ENCODE measurements at places on chromosomes 1 and 21.

DNA sequence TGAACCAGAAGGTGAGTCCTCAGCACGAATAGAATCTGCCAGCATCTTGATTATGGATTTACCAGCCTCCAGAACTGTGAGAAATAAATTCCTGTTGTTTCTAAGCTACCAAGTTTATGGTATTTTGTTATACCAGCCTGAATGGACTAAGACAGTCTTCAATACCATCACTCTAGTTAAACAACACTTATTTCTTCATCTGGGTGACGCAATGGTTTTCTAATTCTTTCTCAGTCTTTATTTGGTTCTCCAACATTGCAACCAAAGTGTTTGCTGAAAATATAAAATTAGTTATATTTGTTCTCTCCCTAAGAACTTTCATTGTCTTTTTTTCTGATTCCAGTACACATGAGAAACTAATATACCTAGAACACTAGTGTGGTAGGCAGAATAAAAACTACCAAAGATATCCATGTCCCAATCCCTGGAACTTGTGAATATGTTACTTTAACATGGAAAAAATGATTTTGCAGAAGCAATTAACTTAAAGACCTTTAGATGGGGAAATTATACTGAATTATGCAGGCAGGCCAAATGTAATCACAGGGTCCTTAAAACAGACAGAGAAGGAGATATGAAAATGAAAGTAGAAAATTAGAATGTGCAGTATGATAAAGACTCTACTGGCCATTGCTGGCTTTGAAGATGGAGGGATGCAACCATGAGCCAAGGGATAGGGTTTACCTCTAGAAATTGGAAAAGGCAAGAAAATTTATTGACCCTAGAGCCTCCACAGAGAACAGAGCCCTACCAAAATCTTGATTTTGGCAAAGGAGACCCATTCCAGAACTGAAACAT, 1115.1 kb downstream of the PLA2G4A start:
- no peaks in the 10 kb centered on the region for H3K36me3 ChIP-seq
- no peak overlapping the region for H3K4me3 ChIP-seq
- no peak for DNase-seq

DNA sequence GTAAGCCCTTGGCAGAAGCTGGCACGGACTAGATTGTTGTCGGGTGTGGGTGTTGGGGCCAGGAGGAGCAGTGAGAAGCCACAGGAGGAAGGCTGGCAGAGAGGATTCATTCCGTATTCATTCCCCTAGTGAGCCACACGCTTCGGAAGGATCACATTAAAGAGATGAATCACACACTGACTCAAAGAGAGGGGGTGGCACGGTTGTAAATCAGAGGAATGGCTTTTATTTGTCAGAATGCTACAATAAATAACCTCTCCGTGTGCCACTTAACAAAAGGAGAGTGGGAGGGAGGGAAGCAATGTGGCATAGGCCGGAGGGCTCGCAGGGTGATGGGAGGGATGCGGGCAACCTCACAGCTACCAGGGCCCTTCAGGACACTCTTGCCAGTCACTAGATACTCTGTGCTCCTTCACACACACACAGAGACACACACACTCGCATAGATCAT, 135.5 kb downstream of the HIVEP3 start:
- no peaks in the 10 kb centered on the region for H3K36me3 ChIP-seq
- H3K27ac ChIP-seq, result no peak overlapping the region
- no peak overlapping the region for H3K4me3 ChIP-seq

DNA sequence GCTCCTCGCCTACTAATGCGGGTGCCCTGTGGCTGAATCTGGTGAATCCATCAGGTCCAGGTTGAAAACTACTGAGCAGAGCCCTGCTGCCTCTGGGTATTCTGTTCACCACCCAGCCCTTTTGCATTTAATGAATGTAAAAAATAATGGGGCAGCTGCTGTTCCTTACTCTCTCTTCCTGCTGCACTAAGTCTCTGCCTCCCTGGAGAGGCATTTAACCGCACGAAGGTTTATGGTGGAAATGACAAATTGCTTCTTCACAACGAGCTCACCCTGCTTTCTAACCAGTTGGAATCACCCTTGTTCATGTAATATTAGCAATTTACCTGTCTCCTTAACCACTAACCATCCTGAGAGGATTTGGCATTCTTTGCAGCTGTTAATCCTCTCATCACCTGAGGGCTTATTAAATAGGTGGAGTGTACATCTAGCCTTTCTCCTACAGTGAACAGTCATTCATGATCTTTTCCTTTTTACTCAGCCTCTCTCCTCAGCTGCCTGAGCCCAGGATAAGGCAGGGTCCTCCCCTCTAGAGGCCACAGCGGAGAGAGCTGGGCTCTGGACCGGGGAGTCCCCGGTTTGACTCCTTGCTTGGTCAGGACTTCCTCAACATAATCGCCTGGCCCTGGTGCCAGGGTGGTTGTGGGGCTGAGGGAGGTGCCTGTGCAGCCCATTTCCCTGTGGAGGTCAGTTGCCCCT, 97.6 kb downstream of the NOS1AP start:
- H3K36me3 ChIP-seq, result no peaks in the 10 kb centered on the region
- peaks cover 13% of the 10 kb centered on the region for H3K4me1 ChIP-seq
- H3K27ac ChIP-seq, result no peak overlapping the region
- H3K4me3 ChIP-seq, result no peak overlapping the region
- no peak for DNase-seq
- H3K27me3 ChIP-seq, result no peaks in the 10 kb centered on the region

DNA sequence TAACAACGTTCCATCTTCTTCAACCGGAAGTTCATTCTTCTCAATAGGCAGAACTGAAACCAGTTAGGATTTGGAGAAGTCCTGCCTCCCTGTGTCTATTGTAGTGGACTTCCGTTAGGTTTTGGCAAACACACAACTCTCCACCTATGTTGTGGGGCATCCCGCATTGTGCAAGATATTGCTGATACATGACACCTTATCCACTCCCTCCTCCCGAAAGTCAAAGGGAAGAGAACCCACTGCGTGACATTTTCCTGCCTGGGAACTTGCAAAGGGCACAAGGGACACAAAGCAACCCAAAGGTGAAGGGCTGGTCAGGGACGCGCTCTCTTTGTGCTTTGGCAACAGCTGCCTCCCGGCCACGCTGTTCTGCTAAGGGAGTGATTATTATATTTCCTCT, 164.8 kb downstream of the TPR start:
- H3K27me3 ChIP-seq, result no peaks in the 10 kb centered on the region
- no peak for DNase-seq
- no peak overlapping the region for H3K4me3 ChIP-seq
- H3K36me3 ChIP-seq, result no peaks in the 10 kb centered on the region
- H3K4me1 ChIP-seq, result no peaks in the 10 kb centered on the region

DNA sequence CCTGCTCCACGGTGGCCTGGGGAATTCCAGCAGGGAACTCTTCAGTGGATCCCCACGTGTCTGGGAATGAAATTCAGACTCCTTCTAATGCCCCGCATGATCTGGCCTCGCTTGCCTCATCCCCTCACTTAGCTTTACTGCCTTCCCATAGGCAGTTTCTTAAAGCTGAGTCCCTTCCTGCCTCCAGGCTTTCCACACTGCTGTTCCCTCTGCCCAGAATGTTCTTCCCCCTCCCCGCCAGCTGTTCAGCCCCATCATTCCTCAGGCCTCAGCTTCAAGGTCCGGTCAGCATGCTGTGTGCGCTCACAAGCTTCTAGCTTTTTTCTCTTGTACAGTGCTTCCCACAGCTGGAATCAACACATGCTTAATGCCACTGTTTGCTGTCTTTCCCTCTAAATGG, 54.9 kb upstream of the WASF2 start:
- peaks cover 3% of the 10 kb centered on the region for H3K4me1 ChIP-seq
- H3K36me3 ChIP-seq, result peaks cover 9% of the 10 kb centered on the region
- DNase-seq, result no peak
- no peak overlapping the region for H3K4me3 ChIP-seq
- no peaks in the 10 kb centered on the region for H3K27me3 ChIP-seq

DNA sequence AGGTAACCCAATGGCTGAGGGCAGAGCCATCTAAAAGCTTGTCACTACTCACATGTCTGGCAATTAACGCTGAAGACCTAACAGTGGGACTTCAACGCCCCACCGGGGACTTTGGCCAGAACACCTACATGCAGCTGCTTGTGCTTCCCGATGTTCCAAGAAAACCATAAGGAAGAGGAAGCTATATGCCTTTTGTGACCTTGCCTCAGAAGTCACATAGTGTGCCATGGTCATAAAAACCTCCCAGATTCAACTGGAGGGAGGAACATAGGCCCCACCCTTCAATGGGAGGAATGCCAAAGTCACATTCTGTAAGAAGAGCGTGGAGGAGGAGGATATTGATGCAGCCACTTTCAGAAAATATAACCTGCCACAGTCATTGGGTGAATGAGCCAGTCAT, 147.8 kb upstream of the MAGI3 start:
- H3K4me3 ChIP-seq, result no peak overlapping the region
- H3K27me3 ChIP-seq, result no peaks in the 10 kb centered on the region
- no peak overlapping the region for H3K27ac ChIP-seq
- no peaks in the 10 kb centered on the region for H3K36me3 ChIP-seq
- DNase-seq, result no peak

- DNase-seq, result no peak
- H3K27ac ChIP-seq, result no peak overlapping the region
- H3K4me3 ChIP-seq, result no peak overlapping the region
- no peaks in the 10 kb centered on the region for H3K27me3 ChIP-seq
Measured at GRCh38 chr21:28444557-28444956, 548.1 kb downstream of the LTN1 start.

- no peaks in the 10 kb centered on the region for H3K27me3 ChIP-seq
- no peak overlapping the region for H3K27ac ChIP-seq
- no peaks in the 10 kb centered on the region for H3K36me3 ChIP-seq
- no peaks in the 10 kb centered on the region for H3K4me1 ChIP-seq
Measured at GRCh38 chr1:30377230-30378002, 346.0 kb downstream of the MATN1 start.

GRCh38 chr1:27299385-27300271, 22.3 kb upstream of the TMEM222 start:
- no peak overlapping the region for H3K4me3 ChIP-seq
- peak overlapping the region; percentile 21 for H3K27ac ChIP-seq
- no peaks in the 10 kb centered on the region for H3K27me3 ChIP-seq
- H3K36me3 ChIP-seq, result peaks cover 8% of the 10 kb centered on the region
- DNase-seq, result no peak

DNA sequence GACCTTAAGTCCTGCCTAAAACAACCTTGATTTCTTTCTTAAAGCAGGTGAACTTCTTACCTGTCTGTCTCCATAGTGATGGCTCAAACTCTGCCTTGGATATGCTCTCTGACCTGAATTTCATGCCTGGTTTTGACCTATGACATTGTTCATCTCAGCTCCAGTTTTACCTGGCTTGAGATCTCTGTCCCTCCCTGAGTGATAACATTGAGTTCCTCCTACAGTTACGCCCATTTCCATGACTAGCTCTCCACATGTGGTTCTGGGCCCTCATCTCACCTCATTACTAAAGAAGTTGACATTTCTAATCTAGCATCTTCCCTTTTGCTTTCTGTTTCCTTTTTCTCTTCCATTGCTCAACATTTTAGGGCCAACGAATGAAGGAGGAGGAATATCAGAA, 233.1 kb downstream of the HHIPL2 start:
- H3K4me3 ChIP-seq, result no peak overlapping the region
- H3K27me3 ChIP-seq, result no peaks in the 10 kb centered on the region
- no peak for DNase-seq
- no peak overlapping the region for H3K27ac ChIP-seq
- H3K4me1 ChIP-seq, result no peaks in the 10 kb centered on the region
- no peaks in the 10 kb centered on the region for H3K36me3 ChIP-seq

GRCh38 chr1:201724039-201724765, 104.8 kb upstream of the IPO9 start:
- H3K36me3 ChIP-seq, result no peaks in the 10 kb centered on the region
- no peaks in the 10 kb centered on the region for H3K4me1 ChIP-seq
- no peak overlapping the region for H3K27ac ChIP-seq
- no peak for DNase-seq
- H3K4me3 ChIP-seq, result no peak overlapping the region

DNA sequence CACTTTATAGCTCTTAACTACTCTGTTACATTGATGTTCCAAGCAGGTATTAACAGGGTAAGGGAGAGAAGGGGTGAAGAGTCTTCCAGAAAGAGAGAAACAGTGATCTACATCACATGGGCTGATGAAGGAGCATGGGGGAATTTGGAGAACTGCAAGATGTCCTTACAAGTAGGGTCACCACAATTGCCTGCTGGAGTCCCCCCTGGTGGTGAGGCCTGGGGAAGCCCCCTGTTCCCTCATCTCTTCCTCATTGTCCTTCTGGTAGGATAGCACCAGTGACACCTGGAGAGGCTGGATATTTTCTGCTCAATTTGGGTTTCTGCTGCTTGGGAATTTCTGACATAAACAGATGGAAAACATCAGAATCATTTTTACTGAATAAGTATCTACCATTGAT, 126.6 kb downstream of the RUNX1 start:
- no peak overlapping the region for H3K27ac ChIP-seq
- no peak overlapping the region for H3K4me3 ChIP-seq
- no peaks in the 10 kb centered on the region for H3K36me3 ChIP-seq
- no peak for DNase-seq
- H3K27me3 ChIP-seq, result no peaks in the 10 kb centered on the region

DNA sequence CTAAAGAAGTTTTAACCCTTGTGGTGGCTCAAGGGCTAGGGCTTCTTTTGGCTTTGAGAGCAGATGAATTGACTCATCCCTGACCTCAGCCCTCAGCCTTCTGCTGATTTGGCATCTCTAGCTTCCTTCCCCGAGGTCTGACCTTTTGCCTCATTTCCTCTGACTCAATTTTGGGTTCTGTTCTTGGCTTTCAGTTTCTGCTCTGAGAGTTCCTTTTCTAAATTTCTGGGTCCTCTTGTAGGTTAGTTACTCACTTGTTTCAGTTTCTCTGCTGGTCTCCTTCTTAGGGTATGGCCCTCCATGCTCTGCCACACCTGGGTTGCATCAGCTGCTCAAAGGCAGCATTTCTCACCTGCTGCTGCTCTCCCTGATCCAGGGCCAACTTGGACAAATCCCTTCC, 19.4 kb downstream of the PDE4B start:
- no peaks in the 10 kb centered on the region for H3K27me3 ChIP-seq
- H3K36me3 ChIP-seq, result no peaks in the 10 kb centered on the region
- H3K4me1 ChIP-seq, result no peaks in the 10 kb centered on the region
- H3K27ac ChIP-seq, result no peak overlapping the region

- DNase-seq, result peak; percentile 70
- H3K4me1 ChIP-seq, result no peaks in the 10 kb centered on the region
- peaks cover 49% of the 10 kb centered on the region for H3K27me3 ChIP-seq
- H3K27ac ChIP-seq, result no peak overlapping the region
Measured at GRCh38 chr1:218164930-218165700, 120.0 kb upstream of the RRP15 start.

DNA sequence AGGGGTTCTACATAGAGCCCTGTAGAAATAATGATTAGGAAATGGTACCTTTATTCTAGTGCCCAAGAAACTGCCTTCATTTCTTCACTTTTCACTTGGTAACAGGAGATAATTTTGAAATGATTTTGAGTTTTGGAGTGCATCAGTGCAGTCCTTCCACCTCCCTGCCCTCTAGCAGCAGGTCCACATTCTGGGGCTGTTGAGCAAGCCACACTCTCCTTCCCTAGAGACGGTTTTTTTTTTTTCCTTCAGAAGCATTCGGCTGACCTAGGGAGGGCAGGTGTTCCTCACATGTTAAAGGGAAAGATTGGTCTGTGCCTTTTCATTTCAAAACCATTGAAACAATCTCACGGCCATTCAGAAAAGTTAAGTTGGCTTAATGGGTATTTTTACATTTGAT, 39.8 kb downstream of the SLC37A1 start:
- H3K4me3 ChIP-seq, result no peak overlapping the region
- H3K27me3 ChIP-seq, result no peaks in the 10 kb centered on the region
- no peaks in the 10 kb centered on the region for H3K4me1 ChIP-seq
- DNase-seq, result no peak
- H3K36me3 ChIP-seq, result no peaks in the 10 kb centered on the region

Data from pancreas (tissue), 10 donors.